ENCODE measurements at places on chromosomes 13 and 19.

- DNase-seq = no peak
Measured at GRCh38 chr13:102928941-102929675, 83.3 kb downstream of the ERCC5 start.

- DNase-seq = no peak
Measured at GRCh38 chr13:29752175-29752574, 98.2 kb downstream of the UBL3 start.

DNA sequence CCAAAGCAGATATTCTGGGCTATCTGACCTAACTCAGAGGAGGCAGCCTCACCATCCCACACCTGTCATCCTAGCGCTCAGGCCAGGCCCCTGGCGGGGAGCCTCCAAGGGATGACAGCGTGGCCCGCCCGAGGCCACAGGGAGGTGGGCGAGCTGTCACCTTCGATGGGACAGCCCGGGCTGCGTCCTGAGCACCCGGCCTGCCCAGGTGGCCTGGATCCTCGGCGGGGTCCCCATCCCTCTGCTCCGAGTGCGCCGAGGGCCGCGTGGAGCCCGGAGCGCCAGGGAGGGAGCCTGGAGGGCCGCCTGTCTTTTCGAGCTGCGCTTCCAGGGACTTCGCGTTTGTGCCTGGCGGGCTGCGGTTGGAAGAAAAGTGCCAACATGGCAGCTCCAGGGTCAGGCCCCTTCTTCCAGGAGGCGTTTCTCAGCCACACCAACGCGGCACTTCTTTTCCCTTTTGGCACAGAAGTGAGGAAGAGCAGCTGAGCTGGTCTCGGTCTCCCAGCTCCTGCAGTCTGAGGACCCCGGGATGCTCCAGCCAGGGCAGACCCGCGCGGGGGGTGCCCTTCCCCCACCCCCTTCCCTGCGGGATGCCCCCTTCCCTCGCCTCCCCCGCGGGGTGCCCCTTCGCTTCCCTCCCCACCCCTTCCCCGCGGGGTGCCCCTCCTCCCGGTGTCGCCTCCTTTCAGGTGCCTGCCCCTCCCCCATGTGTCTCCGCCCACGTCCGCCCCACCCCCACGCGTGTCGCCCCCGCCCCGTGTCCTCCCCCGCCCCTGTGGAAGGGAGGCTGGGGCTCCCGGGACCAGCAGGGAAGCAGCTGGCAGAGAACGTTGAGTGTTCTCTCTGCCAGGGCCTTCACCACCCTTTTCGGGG is 42.3 kb downstream of the GJA3 start:
- peak; percentile 57 for DNase-seq

DNA sequence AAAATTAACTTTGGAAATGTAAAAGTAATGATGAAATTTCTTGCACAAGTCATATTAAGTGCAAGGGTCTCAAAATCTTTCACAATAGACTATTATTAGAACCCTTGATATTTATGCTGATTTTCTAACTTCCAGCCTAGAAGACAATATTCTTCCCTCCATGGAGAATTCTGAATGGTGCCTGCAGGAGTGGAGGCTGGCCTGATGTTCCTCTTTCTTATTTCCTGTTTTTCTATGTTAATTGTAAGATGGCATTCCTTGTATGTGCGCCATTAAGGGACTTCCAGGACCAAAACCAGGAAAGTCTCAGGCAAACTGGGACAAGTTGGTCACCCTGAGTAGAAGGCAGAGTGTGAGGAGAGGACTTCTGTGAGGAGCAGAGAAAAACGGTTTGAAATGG is 294.9 kb downstream of the DLEU7 start:
- no peak for DNase-seq

GRCh38 chr19:41334793-41335192 is 18.9 kb downstream of the TGFB1 start:
- DNase-seq = no peak

DNA sequence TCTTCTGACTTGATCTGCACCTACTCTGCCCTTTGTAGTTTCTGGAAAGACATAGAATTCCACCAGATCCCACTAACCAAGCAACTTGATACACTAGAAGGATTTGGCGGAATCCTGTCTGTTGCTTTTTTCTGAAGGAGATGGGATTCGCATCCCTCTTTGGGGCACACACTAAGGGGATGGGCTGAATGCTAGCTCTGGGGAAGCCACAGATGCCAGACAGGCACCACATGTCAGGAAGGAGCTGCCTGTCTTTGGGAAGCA is 52.1 kb downstream of the SERP2 start:
- DNase-seq = no peak

GRCh38 chr13:58850161-58850560 is 1218.6 kb downstream of the PCDH17 start:
- no peak for DNase-seq

- DNase-seq = no peak
Measured at GRCh38 chr13:99941086-99941485, 30.5 kb downstream of the ZIC5 start.

- DNase-seq = no peak
Measured at GRCh38 chr13:111577208-111577828, 256.9 kb downstream of the TEX29 start.

DNA sequence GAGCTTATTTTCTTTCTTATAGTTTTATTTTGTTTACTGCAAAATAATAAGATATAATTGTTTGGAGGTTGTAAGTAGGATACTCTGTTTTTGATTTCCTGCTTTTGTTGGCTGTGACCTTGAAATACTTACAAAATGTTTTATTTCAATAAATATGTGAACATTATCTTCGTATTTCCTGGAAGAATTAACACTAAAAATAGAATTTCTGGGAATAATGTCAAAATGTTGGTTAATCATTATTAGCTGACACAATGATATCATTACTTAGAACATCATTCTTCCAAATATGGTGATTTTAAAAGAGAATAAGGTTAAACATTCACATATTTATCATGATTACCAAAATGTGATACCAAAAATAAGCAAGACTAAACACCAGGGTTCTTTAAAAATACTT is 1148.6 kb upstream of the PRR20A start:
- no peak for DNase-seq

DNA sequence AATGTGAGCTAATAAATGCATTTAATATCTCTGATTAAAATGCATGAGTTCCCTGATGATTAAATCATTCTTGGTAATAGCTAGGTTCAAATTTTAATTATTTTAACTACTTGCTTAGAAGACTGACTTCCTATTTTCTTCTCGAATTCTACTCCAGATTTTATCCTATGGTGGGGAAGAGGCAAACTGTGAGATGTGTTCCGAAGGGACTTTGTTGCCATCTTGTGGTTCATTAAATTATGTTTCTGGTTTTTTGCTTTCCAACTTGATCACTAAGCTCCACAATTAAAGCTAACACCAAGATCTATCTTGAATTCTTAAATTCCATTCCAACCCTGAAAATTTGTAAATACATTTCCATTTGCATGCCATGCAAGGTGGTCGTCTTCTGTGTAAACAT is 538.4 kb upstream of the PCDH20 start:
- DNase-seq = peak; percentile 60

DNA sequence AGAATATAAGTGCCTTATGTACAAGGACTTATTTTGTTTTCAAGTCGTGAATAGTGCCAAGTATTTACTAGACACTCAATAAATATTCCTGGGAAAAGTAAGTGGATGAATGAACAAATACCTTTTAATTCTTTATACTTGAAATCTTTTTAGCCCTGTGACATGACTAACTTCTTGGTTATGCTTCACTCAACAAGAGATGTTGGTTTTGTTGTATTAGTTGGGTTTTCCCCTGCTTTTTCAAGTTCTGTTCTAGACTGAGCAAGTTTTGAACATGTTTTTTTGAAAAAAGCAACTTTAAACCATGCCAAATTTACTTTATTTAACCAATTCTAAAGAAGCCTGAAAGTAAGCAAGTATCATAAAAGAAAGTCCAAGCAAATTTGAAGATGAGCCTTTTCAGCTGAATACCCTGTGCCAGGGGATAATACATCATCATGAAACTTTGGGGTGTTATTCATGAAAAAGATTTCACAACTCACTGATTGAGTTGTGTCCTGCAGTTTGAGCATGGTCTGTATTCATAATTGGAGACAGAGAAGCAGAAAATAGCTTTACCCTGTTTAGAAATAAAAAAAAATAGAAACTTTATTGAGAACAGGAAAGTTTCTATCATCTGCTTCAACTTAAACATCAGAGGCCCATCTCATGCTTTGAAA is 11.1 kb downstream of the LMO7 start:
- no peak for DNase-seq

DNA sequence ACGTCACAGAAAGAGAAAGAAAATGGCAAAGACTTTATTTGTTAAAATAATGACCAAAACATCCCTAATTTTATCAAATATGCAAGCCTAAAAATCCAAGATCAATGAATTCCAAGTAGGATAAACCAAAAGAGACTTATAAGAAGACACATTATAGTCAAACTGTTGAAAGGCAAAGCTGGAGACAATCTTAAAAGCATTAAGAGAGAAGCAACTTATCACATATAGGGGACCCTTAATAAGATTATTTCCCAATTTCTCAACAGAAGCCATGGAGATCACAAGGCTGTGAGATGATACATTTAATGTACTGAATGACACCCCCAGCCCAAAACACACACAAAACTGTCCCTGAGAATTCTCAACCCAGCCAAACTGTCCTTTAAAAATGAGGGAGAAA is 228.7 kb downstream of the COG6 start:
- no peak for DNase-seq

DNA sequence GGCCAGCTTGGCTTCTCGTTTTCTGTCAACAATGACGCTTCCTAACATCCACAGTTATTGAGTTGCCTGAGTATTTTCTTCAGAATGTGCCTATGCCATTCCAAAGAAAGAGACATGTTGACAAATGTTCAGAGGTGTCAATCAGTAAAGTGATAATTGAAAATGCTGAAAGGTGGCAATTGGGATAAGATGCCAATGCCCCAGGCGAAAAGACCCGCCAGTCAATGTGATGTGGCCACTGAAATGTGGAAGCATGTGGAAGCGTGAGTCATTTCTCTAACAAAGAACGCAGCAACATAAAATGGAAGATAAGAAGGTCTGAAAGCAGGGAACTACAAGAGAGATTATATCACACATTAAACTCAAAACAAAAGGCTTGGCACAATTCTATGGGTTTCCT is 882.2 kb upstream of the SLC10A2 start:
- no peak for DNase-seq

GRCh38 chr19:55071129-55071502 is 4.6 kb upstream of the EPS8L1 start:
- no peak for DNase-seq

GRCh38 chr13:47665043-47665442 is 336.0 kb downstream of the SUCLA2 start:
- DNase-seq = no peak

DNA sequence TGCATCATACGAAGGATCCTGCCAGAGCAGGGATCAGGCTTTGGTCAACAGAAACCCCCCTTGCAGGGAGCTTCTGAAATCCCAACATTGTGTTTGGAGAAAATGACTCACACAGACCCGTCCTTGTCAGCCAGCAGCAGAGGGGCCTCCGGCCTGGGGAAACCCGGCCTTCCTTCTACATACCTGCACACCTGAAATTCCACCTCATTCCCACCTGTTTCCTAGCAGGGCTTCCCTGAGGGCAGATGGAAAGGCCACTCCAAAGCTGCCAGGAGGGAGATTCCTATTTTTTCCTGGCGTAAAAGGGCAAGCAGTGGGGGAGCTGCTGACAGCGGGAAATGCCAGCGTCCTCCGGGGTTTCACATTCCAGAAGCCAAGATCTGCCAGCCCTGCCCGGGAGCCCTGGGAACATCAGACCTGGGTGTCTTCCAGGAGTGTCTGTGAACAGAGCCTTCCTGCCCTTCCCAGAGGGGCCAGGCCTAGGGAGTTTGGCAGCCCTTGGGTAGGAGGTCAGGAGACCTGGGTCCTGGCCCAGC is 3.0 kb upstream of the IGFL1 start:
- DNase-seq = no peak

- DNase-seq = no peak
Measured at GRCh38 chr13:36543671-36544070, 111.4 kb downstream of the CCNA1 start.

GRCh38 chr13:102236341-102236740 is 165.5 kb downstream of the FGF14 start:
- no peak for DNase-seq

DNA sequence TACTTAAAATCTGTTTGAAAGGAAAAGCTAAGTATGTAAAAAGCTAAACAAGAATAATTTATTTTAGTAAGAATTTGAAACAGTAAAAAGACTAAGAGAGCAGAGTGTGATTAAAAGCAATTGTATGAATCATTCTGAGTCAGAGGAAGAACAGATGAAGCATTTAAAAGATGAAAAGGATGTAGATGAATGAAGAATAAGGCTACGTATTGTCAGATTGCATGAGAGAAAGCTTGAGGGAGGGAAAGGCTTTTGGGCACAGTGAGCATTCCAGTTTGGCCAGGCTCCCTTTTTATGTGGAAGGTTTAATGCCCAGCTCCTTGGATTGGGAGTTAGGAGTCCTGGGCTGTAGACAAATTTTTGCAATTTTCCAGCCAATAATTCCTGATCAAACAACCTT is 117.7 kb downstream of the FREM2 start:
- DNase-seq = no peak

GRCh38 chr13:75771818-75772217 is 135.7 kb downstream of the LMO7 start:
- no peak for DNase-seq

- DNase-seq = no peak
Measured at GRCh38 chr19:16914421-16914820, 25.6 kb downstream of the F2RL3 start.

GRCh38 chr13:30312904-30313303 is 5.6 kb upstream of the KATNAL1 start:
- no peak for DNase-seq

DNA sequence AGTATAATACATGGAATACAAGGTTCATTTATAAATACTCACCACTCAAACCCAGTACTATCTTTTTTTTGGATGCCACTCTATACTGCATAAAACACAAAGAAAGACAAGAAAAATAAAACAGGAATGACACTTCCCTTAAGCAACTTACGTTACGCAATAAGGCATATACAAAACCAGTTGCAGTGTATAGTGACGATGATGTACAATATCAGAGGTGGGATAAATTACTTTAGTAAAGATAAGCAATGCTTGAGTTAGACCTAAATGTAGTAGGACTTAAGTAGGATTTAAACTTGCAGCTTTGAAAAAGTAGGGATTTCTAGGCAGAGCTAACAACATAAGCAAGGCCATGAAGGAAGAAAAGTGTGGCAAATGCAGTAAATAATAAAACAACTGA is 374.9 kb downstream of the SPRY2 start:
- no peak for DNase-seq

GRCh38 chr19:55189403-55189835 is 9.3 kb upstream of the SYT5 start:
- DNase-seq = peak; percentile 70

DNA sequence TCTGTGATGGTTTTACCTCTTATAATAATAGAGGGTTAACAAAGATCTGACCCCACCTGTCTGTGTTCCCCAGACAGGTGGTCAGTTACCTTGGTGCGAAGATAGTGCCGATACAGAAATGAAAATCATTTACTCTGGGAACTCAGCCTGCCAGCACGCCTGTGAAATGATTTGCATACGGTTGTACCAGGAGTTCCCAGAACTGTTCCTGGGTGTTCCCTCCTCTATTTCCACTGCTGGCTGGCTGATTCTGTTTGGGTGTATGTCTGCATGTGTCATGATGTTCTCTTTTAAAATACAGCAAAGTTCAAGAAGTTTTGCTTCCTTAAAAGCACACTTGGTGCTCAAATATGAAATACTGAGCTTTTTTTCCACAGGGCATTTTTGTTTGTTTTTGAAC is 527.1 kb downstream of the FGF9 start:
- DNase-seq = no peak

GRCh38 chr13:72258340-72258981 is 391.5 kb upstream of the DACH1 start:
- DNase-seq = no peak

GRCh38 chr13:59391696-59392095 is 772.0 kb downstream of the DIAPH3 start:
- DNase-seq = peak; percentile 37

- DNase-seq = peak; percentile 88
Measured at GRCh38 chr19:29941828-29942403, at the start of gene URI1. Gene URI1, plus strand, starts transcription at chr19:29942239. Its CDS starts 309 bp downstream, at chr19:29942548.

All from putamen (tissue), 1 donor.